ENCODE measurements at places on chromosomes 7 and 10.

DNA sequence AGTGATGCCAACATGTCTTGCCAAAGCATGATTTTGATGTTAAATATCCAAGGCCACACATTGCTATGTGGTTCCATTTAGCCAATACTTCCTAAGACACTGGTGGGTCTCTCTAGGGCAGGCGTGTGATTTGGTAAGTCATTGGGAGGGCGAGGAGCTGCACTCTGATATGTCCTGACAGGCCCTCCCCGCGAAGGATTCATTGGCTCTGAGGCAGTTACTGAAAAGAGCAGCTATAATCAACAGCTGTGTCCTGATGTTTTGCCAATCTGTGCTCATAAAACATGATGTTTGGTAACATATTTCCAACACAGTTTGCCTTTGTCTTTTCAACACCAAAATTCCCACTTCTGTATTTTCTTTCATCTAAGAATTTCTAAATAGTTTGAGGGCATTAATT is 646.7 kb downstream of the PARD3 start:
- no peak for DNase-seq

DNA sequence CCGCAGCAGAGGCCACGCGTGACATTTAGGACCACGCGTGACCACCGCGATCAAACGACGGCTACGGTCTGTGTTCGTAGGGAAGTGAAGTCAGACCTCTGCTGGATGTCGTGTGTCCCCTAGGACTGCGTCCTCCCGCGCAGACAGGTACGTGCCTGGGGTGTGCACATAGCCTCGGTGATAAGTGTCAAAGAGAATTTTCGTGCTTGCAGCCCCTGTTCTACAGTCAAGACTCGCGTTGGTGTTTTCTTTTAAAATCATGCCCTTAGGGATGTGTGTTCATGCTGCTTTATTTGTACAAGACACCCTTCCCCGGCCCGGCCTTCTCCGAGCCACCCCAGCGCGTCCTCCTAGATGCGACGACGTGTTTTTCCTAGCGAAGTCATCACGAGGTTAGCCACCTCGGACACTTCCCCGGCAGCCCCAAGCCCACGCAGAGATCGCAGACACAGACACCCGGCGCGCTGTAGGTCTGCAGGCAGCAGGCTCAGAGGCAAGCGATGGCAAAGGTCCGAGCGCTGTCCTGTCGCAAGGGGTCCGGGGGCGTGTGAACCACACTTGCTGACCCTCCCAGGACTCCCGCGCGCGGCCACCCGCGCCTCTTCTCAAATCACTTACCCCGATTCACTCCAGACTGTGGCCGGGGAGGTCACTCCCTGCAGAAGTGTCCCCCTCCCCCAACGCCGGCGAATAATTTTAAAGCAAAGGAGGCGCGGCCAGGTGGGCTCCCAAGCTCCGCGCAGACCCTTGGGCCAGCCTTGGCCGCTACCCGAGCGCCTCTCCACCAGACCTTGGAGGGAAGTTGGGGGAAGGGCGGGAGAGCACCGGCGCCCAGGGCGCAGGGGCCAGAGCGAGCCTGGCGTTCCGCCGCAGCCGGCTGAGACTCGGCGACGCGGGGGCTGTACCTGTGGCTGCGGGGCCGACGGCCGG is 552 bp downstream of the MKX start:
- DNase-seq = no peak

DNA sequence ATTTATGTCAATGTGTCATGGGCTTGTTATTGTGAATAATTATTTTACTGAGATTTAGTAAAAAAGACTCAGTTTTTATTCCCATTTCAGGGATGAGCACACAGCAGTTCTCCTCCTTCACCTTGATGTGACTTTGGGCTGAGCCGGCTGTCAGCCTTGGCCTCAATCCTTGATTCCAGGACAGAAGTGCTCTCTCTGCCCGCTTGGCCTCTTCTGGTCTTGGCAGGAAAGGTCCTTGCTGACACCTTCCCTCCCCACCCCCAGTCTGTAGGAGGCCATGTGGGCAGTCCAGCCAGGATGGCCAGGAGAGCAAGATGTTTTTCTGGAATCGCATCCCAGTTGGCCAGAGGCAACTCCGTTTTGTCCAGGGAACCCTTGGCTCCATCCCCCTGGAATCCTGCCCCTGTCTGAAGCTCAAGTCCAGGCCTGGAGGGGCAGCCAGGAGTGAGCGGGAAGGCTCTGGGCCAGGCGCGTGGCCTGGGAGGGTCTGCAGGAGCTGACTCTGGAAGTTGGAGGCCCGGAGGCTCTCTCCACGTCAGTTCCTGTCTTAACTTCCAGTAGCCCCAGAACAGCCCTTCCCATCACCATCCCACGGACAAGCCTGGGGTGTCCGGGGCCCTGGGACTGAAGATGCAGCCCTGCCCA is 100.9 kb downstream of the PDGFA start:
- no peak for DNase-seq

- no peak for DNase-seq
These were observed 134.1 kb downstream of the CDH23 start for GRCh38 chr10:71530781-71531180.

DNA sequence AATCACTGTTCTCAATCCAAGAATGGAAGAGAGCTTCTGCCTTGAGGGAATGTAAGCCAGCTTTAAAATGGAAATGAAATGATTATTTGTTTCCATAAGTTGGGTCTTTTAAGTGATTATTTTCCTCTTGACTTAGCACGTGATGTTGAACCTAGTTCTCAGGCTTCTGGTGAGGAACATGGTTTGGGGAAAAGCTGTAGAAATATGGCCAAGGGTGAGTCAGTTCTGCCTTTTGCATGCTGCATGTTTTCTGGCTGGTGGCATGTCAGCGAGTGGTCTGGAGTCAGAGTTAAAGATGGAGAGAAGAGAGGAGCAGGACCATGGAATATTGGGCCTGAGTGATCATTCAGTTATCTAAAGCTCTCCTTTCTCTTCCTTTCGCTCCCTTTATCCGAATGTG is 54.0 kb downstream of the DNAH11 start:
- DNase-seq = no peak

DNA sequence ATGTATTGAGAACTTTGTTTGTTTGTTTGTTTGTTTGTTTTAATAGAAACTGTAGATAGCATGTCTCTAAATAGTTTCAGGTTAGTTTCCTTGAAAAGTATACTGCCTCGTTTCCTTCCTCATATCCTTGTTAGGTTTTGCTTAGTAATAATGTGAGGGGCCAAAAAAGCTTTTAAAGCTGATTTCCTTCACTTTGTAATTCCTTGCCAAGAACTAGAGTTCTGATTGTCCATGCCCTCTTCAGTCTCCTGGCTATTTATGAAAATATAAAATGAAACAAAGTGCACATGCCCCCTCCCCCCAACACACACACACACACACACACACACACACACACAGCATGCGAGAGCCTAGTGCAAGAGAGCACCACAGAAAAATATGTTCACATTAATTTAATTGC is 115.8 kb downstream of the FZD1 start:
- DNase-seq = no peak

- peak; percentile 15 for DNase-seq
These were observed 62.6 kb downstream of the CUL2 start for GRCh38 chr10:35027567-35027966.

DNA sequence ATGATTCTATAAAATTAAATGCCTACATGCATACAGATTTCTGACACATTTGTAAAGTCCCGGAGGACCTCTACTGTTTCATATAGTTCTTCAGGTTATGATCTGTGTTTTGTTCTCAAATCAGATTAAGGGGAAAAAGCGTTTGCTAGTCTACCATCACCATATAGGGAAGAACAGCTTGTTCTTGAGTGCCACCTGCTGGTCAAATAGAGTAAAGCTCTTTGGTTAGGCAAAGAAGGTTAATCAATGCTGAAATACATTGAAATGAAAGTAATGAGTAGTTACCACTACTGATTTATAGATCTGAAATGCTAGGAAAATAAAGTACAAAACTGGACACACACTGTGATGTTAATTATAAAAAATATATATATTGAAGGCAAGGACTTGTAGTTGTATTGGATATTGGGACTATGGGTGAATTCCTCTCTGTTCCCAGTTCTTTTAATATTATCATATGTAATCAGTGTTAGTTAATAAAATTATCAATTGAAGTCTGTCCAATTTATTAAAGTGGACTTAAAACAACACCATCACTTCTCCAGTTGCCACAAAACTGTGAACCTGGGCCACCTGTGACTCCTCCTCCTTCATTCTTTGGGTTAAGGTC is 72.6 kb upstream of the PDLIM1 start:
- peak; percentile 54 for DNase-seq

DNA sequence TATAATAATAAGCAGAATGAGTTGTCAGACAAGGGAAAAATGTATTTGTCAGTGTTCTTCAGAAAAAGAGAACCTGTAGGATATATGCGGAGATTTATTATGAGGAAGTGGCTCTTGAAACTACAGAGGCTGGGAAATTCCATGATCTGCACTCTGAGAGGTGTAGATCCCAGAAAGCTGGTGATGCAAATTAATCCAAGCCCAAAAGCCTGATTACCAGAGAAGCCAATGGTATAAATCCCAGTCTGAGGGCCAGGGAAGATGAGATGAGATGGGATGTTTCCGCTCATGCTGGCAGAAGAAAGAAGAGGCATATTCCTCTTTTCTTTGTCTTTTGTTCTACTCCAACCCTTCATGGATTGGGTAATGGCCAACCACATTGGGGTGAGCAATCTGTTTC is 732.8 kb upstream of the IGFBP3 start:
- no peak for DNase-seq

- no peak for DNase-seq
These were observed 6.9 kb downstream of the LYZL1 start for GRCh38 chr10:29295813-29296212.

GRCh38 chr10:99779335-99779734 is 3.1 kb upstream of the ABCC2 start:
- DNase-seq = no peak

DNA sequence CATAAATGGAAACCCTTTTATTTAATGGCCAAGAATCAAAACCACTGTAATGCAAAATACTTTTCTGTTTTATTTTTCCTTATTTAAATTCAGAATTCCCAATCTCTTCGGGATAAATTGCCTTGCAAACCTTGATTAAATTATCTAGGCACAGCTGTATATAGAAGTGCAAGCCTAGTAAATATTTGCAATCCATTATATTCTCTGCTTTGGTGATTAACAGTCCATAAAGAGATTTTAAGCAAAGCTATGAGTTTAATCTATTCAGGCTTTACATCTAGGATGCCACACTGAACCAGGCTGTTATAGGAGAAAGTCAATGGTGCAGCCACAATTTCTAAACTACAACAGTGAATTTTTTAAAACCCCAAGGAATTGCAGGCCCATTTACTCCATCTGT is 43.6 kb upstream of the THSD7A start:
- peak; percentile 20 for DNase-seq

- no peak for DNase-seq
These were observed 118.1 kb upstream of the LYZL2 start for GRCh38 chr10:30747633-30748032.

DNA sequence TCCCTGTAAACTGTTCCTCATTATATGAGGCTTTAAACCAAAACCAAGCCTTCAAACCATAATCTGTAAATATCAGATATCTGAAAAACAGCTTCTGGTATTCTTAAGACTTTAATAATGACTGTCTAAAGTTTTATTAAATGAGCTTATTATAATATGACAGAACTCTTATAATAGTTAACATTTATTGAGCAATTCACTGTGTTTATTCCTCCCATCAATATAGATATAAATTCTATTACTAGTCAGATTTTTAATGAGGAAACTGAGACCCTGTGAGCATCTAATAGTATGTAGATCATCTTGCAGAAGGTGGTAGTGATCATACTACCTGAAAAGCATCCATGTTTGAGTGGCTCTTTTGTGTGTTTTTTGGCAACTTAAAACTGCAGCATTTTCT is 45.1 kb downstream of the KIF11 start:
- DNase-seq = no peak

DNA sequence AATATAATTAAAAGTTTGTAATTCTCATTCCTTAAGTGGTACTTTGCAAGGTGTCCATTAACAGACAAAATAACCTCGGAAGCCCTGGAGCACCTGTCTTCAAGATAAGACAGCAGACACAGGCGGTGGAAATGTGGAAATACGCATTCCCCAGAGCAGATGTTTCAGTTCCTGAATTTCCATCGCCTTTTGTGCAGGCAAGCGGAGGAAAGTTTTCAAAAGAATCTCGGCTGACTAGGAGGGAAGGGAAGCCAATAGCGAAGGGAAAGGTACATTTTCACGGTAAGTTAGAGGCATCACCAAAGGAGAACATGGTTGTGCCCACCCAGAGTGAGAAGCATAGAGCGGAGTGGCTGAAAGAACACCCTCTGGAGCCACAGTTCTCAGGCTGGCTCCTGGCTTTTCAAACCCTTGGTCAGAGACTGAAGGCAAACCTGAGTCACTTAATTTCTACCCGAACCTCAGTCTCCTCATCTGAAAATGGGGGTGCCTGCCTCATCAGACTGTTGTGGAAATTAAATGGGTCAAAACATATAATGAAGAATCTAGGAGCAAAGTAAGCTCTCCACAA is 13.6 kb downstream of the CPA1 start:
- no peak for DNase-seq

DNA sequence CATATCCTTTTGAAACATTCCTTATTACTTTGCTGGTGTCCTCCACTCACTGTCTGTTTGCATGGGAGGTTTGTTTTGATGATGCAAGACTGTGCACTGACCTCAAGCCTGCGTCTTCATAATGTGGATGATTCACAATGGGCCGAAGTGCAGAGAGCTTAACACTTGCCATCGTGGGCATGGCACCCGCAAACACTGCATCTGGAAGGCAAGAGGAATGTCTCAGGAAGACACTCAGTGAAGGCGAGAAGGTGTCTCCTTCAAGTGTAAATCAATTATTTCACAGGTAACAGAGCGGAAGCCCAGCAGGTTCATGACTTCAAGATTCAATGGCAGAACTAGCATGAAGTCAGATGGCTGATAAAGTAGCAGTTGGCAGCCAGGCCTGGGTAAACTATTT is 98.1 kb downstream of the DPY19L1 start:
- no peak for DNase-seq

- no peak for DNase-seq
These were observed 7.5 kb downstream of the CPA1 start for GRCh38 chr7:130387628-130388403.

GRCh38 chr10:19987931-19988330 is 171.7 kb downstream of the PLXDC2 start:
- DNase-seq = no peak

DNA sequence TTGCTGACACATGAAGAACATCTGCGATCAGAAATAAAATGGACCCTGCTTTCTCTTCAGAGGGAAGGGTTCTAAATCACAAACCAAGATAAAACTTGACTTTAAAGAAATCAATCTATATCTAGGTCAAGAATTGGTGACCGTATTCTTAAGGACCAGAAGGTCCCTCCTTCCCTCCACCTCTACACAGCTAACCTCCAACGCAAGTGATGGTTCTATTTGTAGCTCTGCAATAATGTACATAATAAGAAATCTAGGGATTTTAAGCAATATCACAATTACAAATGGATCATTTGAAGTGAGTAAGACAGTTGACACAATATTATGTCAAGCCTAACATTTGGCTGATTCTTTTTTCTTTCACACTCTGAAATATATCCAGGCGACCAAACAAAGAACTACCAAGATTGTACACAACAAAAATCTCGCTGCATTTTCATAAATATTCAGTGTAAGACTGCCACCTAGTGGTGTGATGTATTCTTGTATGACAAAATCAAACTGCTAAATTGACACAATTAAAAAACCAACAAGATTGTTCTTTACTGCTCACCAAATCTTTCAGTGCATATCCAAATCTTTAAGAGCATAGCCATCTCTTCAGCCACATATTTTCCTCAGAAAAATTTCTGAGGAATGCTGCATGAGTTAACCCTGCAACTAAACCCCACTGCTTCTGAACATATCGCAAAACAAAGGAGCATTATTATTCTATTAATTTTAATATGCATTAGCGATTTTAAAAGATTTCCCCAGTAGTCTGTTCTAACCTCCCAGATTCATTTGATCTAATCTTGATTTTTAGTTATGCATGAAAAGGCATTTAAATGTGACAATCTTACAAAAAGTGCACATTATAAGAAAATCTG is 44.5 kb downstream of the ICA1 start:
- DNase-seq = peak; percentile 14

All from NCI-H526 (cell line).